ENCODE measurements at places on chromosomes 12 and 14.

- no peak for DNase-seq
Observed at GRCh38 chr12:72869024-72869423, 596.9 kb downstream of the TRHDE start.

DNA sequence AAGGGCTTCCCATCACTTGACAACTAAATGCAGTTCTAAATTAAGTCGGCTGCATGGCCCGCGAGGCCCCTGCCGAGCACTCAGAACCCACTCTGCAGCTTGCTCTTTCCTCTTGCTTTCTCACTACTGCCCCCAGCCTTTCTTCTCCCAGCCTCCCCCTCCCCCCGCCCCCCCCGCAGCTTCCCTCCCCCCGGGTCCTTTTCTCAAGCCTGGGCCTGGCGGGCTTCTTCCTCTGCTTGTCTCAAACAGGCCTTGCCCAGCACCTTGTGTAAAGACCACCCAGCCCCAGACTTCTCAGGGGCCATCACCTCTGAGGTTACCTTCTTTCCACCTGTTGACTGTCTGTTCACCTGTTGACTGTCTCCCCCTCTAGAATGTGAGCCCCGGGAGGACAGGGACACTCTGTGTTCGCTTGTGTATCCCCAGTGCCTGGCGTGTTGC lies 1.1 kb downstream of the CYP46A1 start:
- DNase-seq = no peak

DNA sequence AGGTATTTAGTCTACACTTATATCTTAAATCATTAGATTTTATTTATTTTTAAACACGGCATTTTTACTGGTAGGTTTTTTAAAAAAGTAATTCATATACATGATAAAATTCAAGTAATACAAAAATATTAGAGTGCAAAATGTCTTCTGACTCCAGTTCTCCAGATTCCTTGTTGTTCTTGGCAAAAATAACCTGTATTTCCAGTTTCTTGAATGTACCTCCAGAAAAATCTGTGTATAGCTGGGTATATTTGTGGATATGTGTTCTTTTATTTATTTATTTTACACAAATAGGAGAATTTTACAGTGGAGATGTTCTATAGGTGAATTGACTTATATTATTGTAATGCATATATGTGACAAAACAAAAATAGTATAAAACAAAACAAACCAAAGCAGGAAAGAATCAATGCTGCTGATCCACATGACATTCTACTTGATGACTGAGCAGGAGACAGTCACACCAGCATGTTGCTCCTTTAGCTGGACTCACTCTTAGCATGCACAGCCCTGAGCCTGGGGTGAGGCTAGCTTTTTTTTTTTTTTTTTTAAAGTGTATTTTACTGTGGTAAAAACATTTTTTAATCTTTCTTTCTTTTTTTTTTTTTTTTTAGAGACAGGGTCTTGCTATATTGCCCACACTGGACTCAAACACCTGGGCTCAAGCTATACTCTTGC lies 42.2 kb upstream of the SLC38A2 start:
- DNase-seq = no peak

DNA sequence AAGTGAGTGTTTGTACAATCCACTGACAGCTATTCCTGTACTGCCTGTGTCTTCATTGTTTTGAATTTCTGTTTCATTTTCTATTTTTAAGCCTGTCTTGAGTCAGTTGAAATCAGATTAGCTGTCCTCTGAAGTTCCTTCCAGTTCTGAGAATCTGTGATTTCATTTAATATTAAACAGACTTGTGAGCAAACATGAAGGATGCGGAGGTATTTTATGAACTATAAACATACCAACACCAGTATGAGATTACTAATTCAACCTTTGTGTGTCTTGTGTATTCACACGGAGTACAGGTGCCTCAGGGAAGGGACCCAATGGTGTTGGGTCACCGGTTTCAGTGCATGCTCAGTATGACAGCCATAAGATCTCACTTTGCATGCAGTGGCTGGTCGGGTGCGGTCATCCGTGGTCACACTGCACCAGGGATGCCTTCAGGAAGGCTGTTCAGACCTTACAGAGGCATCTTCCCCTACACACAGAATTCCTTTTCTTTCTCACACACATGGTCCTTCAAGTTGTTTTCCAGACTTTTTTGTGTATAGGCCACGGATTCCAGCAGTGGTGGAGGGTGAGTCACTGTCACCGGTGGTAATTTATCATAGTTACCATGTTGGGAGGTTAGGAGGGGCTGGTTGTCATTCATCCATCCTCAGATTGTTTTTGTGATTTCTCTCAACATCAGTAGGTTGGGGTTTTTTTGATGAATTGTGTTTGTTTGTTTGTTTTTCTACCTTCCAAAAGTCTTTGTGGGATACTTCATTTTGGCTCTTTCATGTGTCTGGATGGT lies 103.0 kb upstream of the SFSWAP start:
- DNase-seq = no peak

DNA sequence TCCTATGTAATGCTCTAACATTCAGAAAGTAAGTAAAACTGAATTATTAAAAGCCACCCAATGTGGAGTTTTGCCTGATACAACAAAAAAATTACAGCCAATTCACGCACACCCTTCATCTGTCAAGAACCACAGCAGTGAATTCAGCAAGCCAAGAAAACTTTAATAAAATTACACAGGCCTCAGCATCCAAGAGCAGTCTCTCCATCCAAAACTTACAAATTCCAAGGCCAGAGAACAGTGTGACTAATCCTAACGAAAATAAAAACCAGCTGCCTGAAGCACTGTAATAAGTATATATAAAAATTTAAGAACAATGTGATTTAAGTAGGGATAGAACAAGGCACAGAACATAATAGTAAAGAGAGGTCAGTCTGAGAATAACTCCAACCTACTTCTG lies 54.2 kb downstream of the SIX6 start:
- no peak for DNase-seq

- DNase-seq = no peak
Observed at GRCh38 chr14:64220466-64220865, 73.7 kb downstream of the ESR2 start.

GRCh38 chr12:82522285-82522684 lies 164.0 kb downstream of the METTL25 start:
- no peak for DNase-seq

DNA sequence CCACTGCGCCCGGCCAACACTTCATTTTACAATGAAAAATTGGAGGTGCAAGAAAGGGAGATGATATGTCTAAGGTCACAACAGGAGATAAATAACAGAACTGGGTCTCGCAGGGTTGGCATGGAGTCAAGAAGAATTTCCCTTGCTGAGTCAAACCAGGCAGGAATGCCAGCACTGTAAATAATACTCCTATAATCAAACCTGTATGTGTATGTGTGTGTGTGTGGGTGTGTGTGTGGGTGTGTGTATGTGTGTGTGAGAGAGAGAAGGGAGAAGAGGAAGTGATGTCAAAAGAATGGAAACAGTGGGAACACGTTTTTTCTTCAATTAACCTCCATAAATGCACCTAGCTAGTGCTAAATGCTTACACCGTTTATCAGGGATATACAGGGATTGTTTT lies 70.4 kb downstream of the TMEM116 start:
- no peak for DNase-seq

GRCh38 chr12:6380141-6381121 lies 3.5 kb upstream of the LTBR start:
- no peak for DNase-seq

- peak; percentile 79 for DNase-seq
Observed at GRCh38 chr12:8078398-8078797, 3.7 kb upstream of the NECAP1 start.

GRCh38 chr14:71803539-71804260 lies 128.5 kb upstream of the RGS6 start:
- no peak for DNase-seq

- no peak for DNase-seq
Observed at GRCh38 chr12:107523775-107524535, 161.6 kb upstream of the PWP1 start.

GRCh38 chr12:91785655-91786498 lies 359.8 kb downstream of the BTG1 start:
- DNase-seq = no peak

DNA sequence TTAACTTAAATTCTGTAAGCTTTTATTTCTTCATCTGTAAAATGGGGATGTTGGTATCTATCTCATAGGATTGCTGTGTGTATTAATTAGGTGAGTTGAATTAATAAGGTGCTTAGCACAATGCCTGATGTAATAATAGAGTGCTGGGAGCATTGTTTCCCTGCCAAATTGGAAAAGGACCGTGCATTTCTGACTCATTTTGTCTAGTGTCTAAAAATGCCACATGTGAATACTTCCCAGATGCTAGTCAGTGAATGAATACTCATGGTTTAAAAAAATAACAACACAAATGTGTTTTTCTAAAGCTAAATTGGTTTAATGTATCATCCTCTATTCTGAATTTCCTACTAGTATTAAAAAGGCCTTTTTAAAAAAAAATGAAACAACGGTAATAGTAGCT lies 45.4 kb upstream of the NEDD1 start:
- no peak for DNase-seq

- no peak for DNase-seq
Observed at GRCh38 chr14:105541218-105541875, 15.0 kb downstream of the TMEM121 start.

GRCh38 chr12:2514038-2514340 lies 280.8 kb upstream of the FKBP4 start:
- no peak for DNase-seq

GRCh38 chr14:22798528-22798927 lies 16.7 kb downstream of the SLC7A7 start:
- no peak for DNase-seq

GRCh38 chr12:45547132-45547531 lies 182.4 kb upstream of the ARID2 start:
- no peak for DNase-seq

DNA sequence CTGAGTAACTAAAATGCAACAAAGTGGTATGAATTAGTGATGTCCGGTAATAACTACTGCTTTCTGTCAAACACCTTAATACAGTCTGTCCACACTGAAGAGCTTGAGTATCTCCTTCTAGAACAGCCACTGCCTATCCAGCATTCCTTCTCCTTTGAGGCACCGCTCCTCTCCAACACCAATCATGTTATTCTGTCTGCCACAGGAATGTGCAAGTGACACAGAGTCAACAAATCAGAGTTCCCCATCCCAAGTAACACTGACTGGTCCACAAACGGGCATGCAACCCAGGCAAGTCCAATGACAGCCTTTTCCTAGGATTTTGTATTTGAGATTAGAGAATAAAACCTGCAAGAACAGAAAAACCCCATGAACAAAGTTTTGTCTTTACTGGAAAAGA lies 3.8 kb downstream of the GXYLT1 start:
- DNase-seq = no peak

- DNase-seq = no peak
Observed at GRCh38 chr12:128976120-128976738, 123.0 kb downstream of the GLT1D1 start.

DNA sequence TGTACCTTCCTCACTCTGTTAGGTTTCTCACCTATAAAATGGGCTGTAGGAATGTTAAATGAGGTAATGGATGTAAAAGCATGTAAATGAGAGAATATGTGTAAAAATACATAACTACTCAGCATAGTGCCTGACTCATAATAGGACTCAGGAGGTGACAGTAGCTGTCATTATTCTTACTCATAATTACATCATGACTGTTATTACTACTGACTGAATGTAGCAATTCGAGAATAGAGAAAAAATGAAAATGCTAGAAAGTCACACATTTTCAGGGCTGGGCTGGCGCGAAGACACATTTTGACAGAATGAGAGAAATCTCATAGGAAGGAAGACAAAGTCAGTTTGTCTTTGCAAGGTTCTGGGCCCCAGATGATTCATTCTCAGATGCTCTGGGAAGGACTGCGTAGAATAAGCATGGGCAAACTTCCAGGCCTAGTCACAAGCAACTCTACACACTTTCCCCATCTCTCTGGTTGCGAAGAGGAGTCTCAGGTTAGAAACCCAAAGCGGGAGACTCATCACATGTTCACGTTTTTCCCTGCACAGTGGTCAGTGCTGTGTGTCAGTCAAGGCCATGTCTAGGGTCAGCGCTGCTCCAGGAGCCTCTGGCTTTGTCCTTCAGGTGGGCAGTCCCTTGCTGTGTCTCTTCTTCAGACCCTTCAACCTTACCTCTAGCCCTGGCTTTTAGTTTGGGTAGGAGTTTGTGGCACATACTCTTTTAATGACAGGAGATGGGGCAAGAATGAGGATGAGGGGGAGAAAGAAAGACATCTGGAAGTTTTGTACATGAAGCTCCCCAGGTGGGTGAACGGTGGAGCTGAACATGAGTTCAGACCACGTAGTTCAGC lies 8.4 kb downstream of the GPRC5A start:
- no peak for DNase-seq

DNA sequence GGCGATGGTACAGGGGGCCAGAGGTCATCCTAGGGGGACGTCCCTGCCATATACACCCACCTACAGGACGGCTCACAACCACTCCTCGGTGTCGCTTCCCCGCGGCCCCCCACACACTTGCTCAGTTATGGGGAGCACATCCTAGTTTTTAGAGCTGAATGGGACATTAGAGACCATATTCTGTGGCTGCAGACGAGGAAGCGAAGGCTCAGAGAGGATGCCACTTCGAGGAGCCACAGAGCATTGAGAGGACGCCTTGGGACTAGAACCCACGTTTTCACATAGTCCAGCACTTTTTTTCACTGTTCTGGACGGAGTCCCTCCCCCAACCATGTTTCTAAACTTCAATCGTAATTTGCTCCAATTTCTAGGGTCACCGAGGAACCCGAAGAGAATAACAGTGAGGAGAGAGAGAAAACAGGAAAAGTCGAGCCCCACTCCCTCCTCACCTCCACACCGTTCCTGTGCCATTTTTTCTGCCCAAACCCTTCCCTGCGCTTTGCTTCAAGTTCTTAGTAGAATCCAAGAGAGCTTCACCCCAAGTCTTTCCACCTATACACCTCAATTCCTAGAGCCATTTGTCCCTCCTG lies 641 bp upstream of the ASCL1 start:
- DNase-seq = no peak

DNA sequence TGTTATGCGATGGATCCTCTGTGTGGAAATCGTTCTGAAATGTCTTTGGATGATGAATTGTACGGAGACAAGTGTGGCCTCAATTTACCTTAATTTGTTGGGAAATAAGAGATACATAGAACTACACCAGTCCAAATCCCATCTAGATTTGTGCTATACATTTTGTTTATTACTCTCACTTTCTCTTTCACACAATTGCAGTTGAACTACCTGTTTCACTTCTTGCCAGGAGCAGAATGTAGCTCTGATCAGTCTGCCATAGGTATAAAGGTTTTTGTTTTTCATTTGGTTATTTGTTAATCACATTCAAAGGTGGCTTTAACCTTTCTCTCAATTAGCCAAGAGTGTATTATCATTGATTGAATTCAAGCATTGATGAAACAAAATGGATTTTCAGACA lies 268.2 kb downstream of the SNAPC1 start:
- no peak for DNase-seq

GRCh38 chr14:87492561-87492960 lies 500.4 kb downstream of the GALC start:
- no peak for DNase-seq

GRCh38 chr14:66468778-66469367 lies 17.3 kb upstream of the CCDC196 start:
- no peak for DNase-seq

GRCh38 chr12:110109037-110109836 lies 14.9 kb upstream of the IFT81 start:
- no peak for DNase-seq
